Muscle of leg (tissue), 16 donors: ENCODE measurements at places on chromosomes 1 and 21. TPM values are rescaled to one million over a fixed set of nuclear protein-coding genes. Genes with fewer than 3 reads are reported as not detected.

DNA sequence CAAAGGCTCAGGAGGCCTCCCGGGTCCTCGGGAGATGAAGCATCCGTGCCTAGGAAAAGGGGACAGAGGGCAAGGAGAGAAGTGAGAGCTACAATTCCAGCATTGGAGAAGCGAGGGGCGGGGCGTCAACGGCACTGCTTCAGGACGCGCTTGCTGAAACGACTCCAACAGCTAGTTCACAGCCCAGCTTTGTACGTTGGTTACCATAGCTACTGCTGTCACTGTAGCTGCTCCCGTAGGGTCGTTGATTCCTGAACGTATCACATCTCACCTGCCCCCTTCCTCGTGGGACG, 63.1 kb downstream of the TOR1AIP2 start:
- peak overlapping the region; percentile 48 for H3K27ac ChIP-seq
- H3K27me3 ChIP-seq, result peaks cover 17% of the 10 kb centered on the region
- DNase-seq, result no peak
- peak overlapping the region; percentile 22 for H3K4me3 ChIP-seq

GRCh38 chr1:234821840-234822239, 211.9 kb upstream of the IRF2BP2 start:
- peaks cover 6% of the 10 kb centered on the region for H3K4me1 ChIP-seq
- no peak overlapping the region for H3K27ac ChIP-seq
- DNase-seq, result no peak
- H3K4me3 ChIP-seq, result no peak overlapping the region

GRCh38 chr1:208581209-208581608, 337.0 kb upstream of the PLXNA2 start:
- no peaks in the 10 kb centered on the region for H3K27me3 ChIP-seq
- H3K4me1 ChIP-seq, result peaks cover 2% of the 10 kb centered on the region
- no peak overlapping the region for H3K27ac ChIP-seq
- no peak for DNase-seq
- H3K36me3 ChIP-seq, result no peaks in the 10 kb centered on the region

- no peaks in the 10 kb centered on the region for H3K36me3 ChIP-seq
- H3K4me3 ChIP-seq, result no peak overlapping the region
- peaks cover 3% of the 10 kb centered on the region for H3K4me1 ChIP-seq
- no peak overlapping the region for H3K27ac ChIP-seq
- no peaks in the 10 kb centered on the region for H3K27me3 ChIP-seq
Observed at GRCh38 chr1:235939480-235939775, 72.7 kb upstream of the LYST start.

- peaks cover 82% of the 10 kb centered on the region for H3K4me1 ChIP-seq
- peak; percentile 80 for DNase-seq
- no peaks in the 10 kb centered on the region for H3K36me3 ChIP-seq
- peaks cover 20% of the 10 kb centered on the region for H3K27me3 ChIP-seq
Observed at GRCh38 chr1:3714284-3714741, 37.9 kb upstream of the CCDC27 start.

VSIG8 gene
- not detected for polyA plus RNA-seq

TLR5 gene
- polyA plus RNA-seq, result 3.4 TPM

CKS1B gene
- polyA plus RNA-seq, result 84.9 TPM

NR5A2 gene
- polyA plus RNA-seq, result 3.5 TPM
